ENCODE measurements at places on chromosomes 5 and 9.

- DNase-seq, result no peak
These were observed 1.3 kb downstream of the FBXL7 start for GRCh38 chr5:15501091-15501791.

GRCh38 chr9:14424983-14425382 is 111.0 kb upstream of the NFIB start:
- no peak for DNase-seq

DNA sequence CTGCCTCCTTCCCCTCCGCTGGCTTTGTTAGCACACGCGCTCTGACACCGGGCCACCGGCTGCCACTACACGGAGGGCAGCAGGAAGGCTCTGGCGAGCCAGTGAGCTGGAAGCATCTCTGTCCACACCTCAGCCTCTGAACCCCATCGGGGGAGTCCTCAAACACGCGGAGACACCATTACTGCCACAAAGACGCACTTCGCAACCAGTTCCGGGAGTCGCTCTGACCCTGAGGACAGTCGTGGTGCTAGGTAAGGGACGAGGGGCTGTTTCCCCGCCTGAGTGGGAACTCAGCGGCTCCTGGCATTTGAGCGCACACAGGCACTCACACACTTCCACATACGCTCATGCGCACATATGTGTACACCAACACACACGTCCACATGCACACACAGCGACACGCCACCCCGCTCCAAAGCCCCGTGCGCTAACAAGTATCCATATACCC is 160.0 kb downstream of the C9orf152 start:
- DNase-seq, result no peak

DNA sequence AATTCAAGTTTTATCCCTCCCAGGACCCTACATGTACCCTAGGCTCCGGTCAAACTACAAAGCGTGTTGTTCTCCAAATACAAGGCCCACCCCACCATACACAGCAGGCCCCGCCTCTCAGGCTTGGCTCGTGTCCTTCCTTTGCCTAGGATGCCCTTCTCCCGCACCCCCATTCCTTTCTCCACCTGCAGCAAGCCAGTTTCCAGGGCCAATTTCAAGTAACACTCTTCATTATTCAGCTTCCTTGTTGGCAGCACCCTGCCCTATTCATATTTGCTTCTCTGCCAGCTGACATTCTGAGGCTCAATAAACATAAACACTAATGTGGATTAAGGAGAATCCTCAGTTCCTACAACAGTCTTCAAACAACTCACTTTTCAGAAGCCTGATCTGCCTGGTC is 31.7 kb downstream of the EPB41L4B start:
- DNase-seq, result no peak

- DNase-seq, result peak; percentile 89
These were observed 48.9 kb downstream of the CXXC5 start for GRCh38 chr5:139696894-139697658.
